ENCODE measurements at places on chromosomes 5 and 9. TPM values are rescaled to one million over a fixed set of nuclear protein-coding genes. Genes with fewer than 3 reads are reported as not detected.

The GABRB2 gene
- total RNA-seq = not detected

The PCDHB16 gene
- 0.05 TPM for total RNA-seq

The SLC36A3 gene
- total RNA-seq = not detected

The TMEM215 gene
- total RNA-seq = not detected

The EPB41L4B gene
- total RNA-seq = 5.9 TPM

The GDA gene
- 0.84 TPM for total RNA-seq

The TXNDC8 gene
- not detected for total RNA-seq

The LRRC19 gene
- total RNA-seq = not detected

The IL3 gene
- not detected for total RNA-seq

The GARIN3 gene
- total RNA-seq = not detected

The FOXD4L3 gene
- total RNA-seq = not detected

The BAAT gene
- total RNA-seq = 0.48 TPM

The TEX48 gene
- not detected for total RNA-seq

The AKNA gene
- 4.2 TPM for total RNA-seq

The CARD9 gene
- total RNA-seq = 0.85 TPM

The HAVCR2 gene
- total RNA-seq = 0.38 TPM

The MPDZ gene
- 12.0 TPM for total RNA-seq

Measured in A549 treated with DMSO at 1 μM for 4 hours (cell line).